ENCODE measurements at places on chromosomes 12 and 14.
A peak's percentile ranks its signal among the peaks of the same experiment; 100 is the strongest.

DNA sequence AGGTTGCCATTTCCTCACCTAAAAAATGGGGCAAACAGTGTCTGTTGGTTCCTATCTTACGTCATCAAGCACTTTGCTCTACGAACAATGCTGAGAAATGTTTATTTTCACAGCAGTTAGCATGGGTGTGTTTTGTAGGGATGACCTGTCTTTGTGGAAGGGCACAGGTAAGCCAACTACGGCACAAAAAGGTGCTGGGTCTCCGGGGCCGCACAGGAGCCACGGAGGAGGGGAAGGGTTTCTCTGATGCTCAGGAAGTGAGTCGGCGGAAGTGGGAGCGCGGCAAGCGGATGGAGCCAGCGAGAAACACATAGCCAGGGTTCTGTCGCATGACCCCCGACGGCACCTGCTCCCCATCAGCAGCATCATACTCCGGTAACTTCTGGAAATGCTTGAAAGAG is 65.6 kb upstream of the TCL1B start:
- DNase-seq, result peak; percentile 1

GRCh38 chr12:25311506-25311905 is 60.8 kb upstream of the KRAS start:
- no peak for DNase-seq

DNA sequence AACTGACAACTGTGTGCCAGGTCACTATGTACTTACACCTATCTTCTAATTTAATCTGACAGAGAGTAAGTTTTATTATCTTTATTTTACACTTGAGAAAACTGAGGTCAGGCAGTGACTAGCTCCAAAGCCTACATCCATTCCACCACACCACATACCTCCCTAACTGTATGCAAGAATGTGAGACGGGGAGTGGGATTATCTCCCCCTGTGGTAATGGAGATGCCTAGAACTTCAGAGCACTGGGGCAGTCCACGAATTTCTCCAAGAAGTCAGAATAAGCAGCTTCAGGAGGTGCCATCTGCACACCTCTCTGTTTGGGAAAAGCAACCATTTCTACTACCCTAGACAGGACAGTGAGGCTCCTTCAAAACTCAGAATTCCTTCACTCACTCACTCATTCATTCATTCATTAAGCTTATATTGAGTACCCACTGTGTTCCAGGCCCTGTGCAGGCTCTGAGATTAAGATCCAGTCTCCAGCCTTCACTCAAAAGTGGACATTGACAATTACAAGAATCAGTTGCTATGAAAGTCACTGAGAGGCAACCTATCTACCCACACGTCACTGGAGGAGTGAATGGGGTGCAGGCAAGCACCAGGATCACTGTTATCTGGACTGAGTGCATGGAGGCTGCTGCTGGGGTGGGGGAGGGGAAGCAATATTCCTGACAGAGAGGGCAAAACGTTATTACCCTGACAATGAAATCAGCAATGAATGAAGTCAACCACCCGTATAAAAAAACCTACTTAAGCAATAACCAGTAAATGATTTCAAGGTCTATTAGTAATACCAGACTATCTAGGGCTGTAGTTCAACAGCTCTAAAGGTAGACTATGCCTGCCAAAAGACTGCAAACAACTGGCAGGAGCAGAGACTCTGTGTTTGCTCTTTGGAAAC is 18.0 kb downstream of the SLC7A7 start:
- no peak for DNase-seq

DNA sequence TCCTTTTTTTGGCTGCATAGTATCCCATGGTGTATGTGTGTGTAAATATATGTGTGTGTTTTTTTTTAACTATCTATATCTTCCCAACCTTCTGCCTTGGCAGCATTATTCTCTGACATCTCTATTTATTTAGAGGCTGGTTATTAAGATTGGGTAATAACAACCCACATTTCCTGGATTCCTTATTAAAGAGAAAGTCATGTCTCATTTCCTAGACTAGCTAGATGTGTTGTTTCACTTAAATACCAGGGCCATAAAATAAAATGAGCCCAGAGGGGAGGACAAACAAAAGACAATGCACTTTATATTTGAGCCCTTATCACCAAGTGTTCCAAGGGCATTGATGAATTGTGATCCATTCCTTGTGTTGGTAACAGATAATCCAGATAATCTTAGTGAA is 169.1 kb downstream of the SLC5A8 start:
- DNase-seq, result no peak

DNA sequence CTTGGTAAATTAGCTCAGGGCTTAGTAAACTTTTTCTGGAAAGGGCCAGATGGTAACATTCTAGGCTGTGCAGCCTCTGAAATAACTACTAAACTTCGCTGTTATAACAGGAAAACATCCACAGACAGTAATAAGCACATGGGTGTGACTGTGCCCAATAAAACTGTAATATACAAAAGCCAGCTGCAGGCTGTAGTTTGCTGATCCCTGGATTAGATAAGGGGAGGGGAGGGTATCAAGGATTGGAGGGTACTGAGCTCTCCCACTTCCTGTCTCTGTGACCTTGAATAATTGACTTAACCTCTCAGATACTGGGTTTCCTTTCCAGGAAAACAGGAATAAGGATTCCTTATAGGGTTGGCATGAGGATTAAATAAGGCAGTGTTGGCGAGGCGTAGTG is 81.2 kb downstream of the CCDC60 start:
- no peak for DNase-seq

- DNase-seq, result no peak
These were observed 23.0 kb upstream of the RNU6-8 start for GRCh38 chr14:32226056-32226455.

- DNase-seq, result no peak
These were observed 83.6 kb upstream of the ARHGAP5 start for GRCh38 chr14:31993521-31993951.

- DNase-seq, result no peak
These were observed 64.2 kb downstream of the CHGA start for GRCh38 chr14:92987148-92987570.

DNA sequence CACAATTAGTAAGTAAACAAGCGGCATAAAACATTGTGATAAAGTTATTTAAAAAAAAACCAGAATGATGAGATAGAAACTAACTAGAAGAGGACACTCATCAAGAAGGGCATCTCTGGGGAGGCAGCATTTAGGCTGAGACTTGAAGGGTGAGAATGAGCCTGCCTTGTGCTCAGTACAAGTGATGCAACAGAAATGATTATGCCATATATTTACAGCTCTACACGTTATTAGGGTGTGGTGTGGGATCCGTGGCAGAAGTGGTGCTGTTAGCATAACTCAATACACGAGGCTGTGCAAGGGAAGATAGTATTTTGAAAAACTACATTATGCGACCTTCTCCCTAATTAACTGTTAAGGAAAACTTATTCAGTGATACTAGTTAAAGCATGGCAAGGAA is 178.5 kb upstream of the ATF7IP start:
- no peak for DNase-seq

GRCh38 chr12:94990222-94990621 is 13.3 kb downstream of the NDUFA12 start:
- DNase-seq, result no peak

DNA sequence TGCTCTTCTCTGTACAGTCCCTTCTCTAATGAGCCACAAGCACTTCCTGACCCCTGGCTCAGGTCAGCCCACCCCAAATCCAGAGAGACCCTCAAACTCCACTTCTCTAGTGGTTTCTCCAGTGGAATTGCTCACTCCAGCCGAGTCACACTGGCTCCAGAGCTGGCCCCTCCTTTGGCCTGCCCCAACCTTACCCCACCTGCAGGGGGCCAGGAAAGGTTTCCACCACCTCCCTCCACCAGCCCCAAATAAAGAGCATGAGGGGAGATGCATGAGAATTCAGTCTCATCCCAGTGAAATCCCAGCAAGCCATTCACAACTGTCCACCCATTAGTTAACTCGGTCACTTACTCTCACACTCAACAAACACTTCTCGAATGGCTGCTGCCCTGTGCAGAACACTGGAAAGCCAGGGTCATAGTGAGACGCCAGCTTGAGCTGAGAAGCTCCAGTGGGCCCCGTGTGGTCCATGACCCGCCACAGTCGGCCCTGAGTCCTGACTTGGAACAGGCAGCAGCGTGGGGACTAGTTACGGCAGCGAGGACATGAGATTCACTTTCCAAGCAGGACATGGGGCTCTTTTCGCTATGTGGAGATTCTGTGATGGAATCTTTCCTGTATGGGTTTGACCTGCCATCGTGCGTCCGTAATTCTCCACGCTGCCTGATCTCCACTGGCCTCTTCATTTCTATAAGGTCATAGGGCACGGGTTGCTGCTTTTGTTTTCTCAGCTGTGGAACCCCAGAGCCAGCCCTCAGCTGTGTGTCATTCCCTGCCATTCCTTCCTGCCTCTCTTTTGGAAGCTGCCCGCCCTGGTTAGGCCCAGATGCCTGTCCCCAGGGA is 44.2 kb downstream of the SLC6A12 start:
- DNase-seq, result no peak

DNA sequence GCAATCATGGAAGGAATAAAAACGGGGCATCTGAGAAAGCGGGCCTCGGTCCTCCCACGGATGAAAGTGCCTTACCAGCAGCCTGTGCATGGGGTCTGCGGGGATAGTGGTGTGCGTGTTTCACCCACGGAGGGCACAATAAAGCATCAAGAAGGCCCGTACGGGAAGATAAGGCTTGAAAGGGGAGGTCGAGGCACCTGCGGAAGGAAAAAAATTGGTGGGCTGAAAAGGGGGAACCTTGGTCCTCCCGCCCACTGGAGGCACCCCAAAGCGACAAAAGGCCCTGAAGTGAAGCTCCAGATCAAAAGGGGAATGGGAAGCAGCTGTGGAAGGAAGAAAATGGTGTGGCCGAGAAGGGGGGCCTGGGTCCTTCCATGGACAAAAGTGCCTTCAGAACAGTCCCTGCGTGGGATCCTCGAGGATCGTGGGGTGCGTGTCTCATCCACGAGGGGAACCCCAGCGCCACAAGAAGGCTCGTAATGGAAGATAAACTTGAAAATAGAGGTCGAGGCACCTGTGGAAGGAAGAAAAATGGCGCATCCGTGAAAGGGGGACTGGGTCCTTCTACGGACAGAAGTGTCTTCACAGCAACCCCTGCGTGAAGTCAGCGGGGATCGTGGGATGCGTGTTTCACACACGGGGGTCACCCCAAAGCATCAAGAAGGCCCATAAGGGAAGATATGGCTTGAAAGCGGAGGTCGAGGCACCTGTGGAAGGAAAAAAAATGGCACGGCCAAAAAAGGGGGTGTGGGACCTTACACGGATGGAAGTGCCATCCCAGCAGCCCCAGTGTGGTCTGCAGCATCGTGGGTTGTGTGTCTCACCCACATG is 276.9 kb downstream of the ALG10 start:
- DNase-seq, result no peak

DNA sequence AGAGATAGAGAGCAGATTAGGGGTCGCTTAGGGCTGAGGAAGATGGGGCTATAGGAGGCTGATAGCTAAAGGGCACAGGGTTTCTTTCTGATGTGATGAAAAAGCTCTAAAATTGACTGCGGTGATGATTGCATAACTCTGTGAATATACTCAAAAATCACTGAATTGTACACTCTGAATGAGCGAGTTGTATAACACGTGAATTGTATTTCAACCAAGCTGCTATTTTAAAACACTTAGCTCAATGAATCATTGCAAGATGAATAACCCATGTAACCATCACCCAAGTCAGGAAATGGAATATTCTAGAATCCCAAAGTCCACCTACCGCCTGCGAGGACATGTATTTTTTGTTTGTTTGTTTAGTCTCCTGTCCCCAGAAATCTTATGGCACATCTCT is 60.1 kb upstream of the CCND2 start:
- DNase-seq, result no peak

DNA sequence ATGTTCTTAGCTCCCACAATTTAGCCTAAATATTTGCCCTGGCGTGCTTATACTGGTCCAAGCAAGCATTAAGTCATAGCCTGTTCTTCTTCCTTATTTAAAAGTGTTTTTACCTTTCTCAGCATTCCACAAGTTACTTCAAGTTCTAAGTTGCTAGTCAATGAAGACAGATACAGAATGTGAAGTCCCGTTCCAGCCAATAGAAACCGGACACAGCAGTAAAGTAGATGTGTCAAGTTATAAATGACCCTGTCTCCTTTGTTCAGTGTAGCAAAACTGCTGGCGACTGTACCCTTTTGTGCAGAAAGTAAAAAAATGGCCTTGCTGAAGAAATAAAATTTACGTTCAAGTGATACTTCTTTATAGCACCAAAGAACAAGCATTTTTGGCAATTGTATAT is 3.9 kb downstream of the SNAPC1 start:
- no peak for DNase-seq

DNA sequence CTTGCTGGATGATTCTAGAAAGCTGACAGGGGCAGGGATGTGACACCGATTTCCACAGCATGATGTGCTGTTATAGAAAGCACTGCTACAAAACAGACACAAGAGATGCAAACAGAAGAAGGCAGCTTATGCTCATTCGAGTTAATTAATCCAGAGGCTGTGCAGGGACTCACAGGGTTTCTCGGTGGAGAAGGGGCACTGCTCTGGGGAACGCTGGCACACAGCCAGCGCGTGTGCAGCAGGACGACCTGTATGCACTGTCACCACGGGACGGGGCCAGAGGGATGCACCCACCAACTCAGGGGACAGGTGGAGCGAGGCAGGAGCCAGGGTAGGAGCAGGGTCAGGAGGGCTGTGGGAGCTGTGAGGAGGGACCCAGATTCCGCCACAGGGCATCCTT is 143.5 kb downstream of the RIMBP2 start:
- no peak for DNase-seq

- DNase-seq, result no peak
These were observed 165.0 kb downstream of the OTOGL start for GRCh38 chr12:80264386-80264785.

GRCh38 chr12:103333676-103334075 is 162.1 kb downstream of the C12orf42 start:
- no peak for DNase-seq

DNA sequence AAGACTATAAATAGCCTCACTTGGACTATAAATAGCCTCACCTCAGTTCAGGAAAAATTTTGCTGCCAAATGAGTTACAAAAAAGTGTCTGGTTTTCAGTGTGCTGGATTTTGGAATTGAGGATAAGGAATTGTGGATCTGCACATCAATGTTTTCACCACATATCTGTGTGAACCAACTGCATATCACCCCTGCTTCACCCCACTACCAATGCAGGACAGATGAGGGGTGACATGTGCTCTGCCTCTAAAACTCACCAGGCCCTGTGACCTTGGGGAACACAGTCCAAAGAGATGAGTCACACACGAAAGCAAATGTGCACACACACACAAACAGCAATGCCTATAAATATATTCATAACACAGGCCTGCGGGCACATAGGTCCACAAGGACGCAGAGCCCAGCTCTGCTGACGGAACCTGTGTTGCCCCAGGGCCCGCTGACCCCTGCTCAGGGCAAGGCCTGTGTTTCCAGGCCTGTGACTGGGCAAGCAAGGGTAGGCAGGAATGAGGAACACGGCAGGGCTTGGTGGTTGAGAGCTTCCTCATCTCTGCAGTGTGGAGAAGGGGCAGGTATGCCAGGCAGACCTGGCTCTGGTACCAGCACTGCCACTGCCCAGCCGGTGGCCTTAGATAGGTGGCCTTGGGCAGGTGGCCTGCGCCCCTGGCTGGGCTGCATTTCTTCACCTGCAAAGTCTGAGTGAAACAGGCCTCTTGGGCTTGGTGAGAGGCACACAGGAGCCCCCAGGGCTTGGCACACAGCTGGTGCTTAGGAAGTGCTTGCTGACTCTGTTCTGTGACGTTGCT is 82.4 kb downstream of the ARL6IP4 start:
- DNase-seq, result no peak
